Ovary (tissue), 10 donors: ENCODE measurements at places on chromosomes 2 and 18. TPM values are rescaled to one million over a fixed set of nuclear protein-coding genes. Genes with fewer than 3 reads are reported as not detected.

- peak; percentile 5 for DNase-seq
Measured at GRCh38 chr2:236636714-236637470, 67.3 kb downstream of the ACKR3 start.

Gene LIMS2
- 8.4 TPM for total RNA-seq

GRCh38 chr2:240405684-240406313, 29.7 kb upstream of the GPC1 start:
- DNase-seq: no peak

GRCh38 chr2:88190808-88191721, 20.9 kb downstream of the THNSL2 start:
- no peak for DNase-seq

DNA sequence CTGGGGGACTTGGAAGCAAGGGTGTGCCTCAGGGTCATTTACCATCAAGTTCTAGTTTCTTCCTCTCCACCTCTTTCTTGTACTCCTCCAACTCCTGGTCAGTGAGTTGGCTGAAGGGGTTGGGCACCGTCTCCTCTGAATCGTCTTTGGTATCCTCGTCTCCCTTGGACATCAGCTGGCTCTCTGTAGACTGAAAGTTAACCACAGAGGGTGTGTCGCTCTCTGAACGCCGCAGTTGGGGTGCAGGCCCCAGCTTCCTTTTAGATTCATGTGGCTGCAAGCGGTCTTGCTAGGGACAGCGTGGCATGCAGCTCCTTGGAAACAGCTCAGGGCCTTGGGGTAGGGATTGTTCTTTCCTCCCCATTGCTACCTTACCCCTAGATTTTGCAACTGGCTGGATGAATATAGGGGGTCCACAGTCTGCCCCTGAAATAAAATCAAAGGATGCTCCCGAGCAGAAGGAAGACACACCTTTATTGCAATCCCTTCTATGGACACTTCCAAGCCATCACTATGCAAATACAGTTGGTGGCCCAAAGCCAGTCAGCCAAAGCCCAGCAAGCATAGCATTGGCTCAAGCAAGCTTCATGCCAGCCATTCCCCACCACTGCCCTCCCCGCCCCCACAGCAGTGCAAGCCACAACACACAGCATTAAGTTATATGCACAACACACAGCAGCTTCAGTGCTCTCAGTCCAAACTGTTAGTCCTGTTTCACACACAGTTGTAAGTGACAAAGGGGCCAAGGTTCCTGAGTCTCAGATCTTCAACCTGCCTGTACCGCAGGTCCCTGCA, 93.2 kb downstream of the ADD2 start:
- no peak for DNase-seq

DNA sequence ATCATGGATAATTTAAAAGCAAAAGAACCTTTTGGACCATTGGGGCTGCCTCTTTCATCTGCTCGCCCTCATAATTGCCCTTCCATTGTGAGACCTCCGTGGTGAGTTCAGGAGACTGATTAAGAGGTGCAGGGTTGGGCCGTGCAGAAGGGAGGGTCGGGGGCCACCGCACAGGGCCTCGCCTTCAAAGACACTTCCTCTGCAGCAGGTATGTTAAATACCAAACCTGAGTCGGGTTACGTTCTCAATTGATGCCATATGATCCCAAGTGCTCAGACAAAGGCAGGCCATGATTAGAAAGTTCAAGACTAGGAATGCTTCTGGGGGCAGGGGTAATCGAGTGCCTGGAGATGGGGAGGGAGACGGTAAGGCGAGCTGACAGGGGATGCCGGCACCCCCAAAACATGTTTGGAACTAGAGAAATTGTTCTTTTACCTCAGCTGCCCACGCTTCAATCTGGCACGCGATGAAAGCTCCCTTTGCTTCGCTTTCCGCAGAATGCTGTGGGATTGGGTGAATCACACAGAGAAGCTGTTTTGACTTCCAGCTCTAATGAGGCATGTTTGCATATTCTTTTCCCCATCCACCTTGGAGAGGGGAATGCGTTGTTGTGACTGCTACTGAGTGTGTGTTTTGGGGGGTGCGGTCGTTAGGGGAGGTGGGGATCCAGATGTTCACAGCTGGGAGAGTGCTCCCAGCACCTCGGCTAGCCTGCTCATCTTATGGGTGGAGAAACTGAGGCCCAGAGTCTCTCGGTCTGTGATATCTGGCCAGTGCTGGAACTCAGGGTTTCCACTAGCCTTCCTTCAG, 309.1 kb downstream of the MYCN start:
- DNase-seq: no peak
